Activated T-helper 17 cell treated with anti-CD3 and anti-CD28 coated beads, Interleukin-2, amount 50 U/mL, for 72 hours (primary cell): ENCODE measurements at places on chromosomes 4 and X.

- ATAC-seq, result no peak
These were observed 690.0 kb upstream of the HS3ST1 start for GRCh38 chr4:12118651-12119213.

GRCh38 chr4:139672215-139672614, 6.6 kb downstream of the MGST2 start:
- ATAC-seq, result no peak

DNA sequence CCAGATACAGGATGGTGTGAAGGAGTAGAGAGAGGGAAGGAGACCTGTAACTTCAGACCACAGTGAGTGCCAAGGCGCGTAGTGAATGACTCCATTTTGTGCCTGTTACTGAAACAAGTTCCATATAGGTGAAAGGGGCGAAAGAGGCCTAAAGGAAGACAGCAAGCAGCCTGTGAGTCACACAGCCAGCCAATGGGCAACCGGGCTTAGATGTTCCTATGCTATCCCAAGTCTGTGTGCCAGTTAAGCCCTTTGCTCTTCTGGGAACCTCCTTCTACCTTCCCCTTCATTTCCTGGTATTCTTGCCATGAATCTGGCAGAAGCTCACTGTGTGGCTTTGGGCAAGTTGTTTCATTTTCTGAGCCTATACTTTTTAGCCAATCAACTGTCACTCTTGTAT, 161.8 kb upstream of the LDB2 start:
- no peak for ATAC-seq

GRCh38 chr4:73070074-73070390, 516 bp upstream of the COX18 start:
- peak; percentile 33 for ATAC-seq

DNA sequence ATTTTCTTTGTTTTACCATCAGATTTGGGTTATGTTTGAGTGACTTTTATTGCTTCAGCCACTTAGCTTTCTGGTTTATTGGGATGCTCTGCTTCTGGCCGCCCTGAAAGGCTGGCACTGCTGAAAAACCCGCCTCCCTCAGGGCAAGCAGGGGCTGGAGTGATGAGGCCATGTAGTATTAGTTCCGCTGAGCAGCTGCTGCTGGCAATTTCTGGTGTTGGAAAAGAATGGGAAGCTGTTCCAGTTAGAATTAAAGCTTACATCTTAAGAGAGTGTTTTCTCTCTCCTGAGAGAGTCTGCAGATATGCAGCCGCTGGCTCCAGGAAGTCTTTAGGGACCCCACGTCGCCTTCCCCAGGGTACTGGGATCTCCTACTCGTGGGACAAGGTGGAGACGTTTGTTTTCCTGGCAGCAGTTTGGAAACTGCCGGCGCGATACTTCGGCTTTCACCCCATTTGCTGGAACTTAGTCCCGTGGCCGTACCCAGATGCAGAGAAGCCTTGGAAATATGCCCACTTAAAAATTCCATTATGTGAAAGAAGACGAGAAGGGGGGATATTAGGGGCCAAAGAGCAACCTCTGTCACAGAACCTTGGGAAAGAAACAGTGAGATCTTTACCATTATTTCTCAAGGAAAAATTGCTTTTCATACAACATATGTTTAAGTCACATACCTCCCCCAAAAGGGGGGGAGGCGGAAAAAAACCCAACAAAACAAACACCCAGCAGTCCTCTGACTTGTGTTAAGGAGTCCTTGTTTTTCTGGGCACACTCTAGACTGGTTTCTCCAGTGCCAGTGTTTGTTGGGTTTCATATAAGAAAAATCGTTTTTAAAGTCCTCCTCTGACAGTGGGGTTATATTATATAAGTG, 72.6 kb downstream of the TMEM131L start:
- ATAC-seq, result no peak

GRCh38 chr4:138460477-138461414, 218.6 kb upstream of the SLC7A11 start:
- no peak for ATAC-seq

DNA sequence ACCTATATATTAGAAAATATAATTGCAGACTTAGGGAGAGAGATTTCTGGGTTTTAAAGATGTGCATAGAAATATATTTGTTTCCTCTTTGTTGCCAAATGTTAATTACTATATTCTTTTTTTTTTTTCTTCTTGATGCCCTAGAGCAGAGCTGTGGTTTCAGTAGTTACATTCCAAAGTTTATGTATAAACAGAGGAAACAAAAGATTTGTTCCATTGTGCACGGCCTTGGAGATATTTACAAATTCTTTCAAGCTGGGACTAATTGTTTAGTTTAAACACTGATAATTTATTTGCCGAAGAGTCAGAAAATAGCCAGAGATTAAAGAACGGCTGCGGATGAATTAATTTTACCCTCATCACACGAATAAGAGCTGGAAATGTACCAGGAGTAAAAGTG, 85.1 kb downstream of the USP46 start:
- ATAC-seq, result no peak

- ATAC-seq, result no peak
These were observed 21.6 kb upstream of the VEGFD start for GRCh38 chrX:15405846-15406245.

DNA sequence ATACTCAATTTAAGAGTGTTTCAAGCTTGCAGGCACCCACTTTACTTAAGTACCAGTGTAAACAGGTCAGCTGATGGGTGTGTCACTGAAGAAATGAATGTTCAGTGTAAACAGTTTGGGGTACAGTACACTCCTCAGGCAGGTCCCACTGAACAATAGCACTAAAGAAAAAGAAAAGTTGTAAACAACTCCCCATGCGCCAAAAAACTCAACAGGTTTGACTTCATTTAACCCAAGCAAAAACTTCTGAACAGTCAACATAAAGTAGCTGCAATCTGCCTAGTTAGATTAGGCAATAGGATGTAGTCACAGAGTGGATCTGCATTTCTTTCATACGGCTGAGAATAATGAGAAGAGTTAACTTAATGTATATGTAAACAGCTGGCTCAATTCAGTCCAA, 93.2 kb downstream of the FAM13A start:
- peak; percentile 69 for ATAC-seq

GRCh38 chrX:35351212-35351611, 408.6 kb downstream of the FAM47B start:
- no peak for ATAC-seq

- no peak for ATAC-seq
These were observed 57.6 kb downstream of the DOCK11 start for GRCh38 chrX:118553042-118553710.

- no peak for ATAC-seq
These were observed 578.6 kb downstream of the SPOCK3 start for GRCh38 chr4:166655705-166656104.

GRCh38 chr4:168487282-168488035, 7.2 kb upstream of the DDX60L start:
- ATAC-seq, result peak; percentile 81

DNA sequence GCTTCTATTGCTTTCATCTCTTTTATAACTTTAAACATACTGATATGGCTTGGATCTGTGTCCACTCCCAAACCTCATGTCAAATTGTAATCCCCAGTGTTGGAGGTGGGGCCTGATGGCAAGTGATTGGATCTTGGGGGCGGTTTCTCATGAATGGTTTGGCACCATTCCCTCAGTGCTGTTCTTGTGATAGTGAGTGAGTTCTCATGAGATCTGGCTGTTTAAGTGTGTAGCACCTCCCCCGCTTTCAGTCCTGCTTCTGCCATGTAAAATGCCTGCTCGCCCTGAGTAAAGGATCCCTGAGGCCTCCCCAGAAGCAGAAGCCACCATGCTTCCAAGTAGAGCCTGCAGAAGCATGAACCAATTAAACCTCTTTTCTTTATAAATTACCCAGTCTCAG, 17.7 kb downstream of the MND1 start:
- no peak for ATAC-seq

DNA sequence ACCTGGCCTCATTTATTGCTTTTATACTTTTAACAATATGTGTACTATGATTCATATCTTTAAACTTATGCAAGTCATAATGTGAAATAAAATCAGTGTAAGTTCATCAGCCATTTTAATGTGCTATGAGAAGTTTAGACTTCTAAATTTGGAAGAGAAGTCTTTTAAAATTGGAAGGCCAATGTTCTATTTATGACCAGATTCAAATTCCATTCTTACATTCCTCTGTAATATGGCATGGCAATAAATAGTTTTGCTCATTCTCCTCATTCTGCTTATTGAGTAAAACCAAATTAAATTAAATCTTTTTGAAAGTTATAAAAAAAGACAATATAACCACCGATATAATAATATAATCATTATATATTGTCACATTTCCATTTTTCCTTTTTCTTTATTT, 126.2 kb downstream of the SORBS2 start:
- ATAC-seq, result no peak

GRCh38 chrX:111743316-111743715, 62.3 kb downstream of the ALG13 start:
- no peak for ATAC-seq
